ENCODE measurements at places on chromosomes 11 and 22.
A peak's percentile ranks its signal among the peaks of the same experiment; 100 is the strongest.

- no peak for DNase-seq
Measured at GRCh38 chr11:36619502-36619901, 21.5 kb upstream of the RAG2 start.

DNA sequence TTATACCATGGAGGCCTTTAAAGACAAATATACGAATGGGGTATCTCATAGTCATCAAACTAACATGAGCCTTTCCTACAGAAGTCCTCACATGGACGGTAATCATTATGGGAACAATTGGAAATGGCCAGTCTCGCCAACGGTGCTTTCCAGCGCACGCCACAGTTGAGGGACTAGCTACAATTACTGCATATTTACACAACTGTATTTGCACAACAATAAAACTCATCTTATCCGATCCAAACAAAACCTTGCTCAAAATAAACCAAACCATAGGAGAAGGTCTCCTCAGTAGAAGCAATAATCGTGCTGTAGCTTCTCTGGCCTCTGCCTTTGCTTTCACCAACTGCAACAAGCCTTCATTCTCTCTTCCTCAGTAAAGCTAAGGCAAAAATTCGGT, 5.9 kb downstream of the CADM1 start:
- peak; percentile 85 for DNase-seq

DNA sequence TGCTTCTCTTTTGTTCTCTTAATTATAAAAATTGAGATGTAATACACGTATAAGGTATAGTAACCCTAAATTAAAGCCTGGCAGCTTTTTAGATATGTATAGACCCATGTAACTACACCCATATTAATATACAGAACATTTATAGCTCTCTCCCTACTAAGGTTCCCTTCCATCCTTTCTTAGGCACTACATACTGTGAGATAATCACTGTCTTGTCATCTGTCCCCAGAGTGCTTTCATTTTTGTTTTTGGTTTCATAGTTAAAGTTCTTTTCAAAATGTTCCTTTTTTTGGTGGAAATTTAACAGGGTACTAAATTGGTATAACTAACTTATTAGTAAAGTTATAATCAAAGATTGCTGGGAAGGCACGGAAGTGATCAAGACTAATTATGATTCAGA, 49.2 kb downstream of the MTMR3 start:
- no peak for DNase-seq

DNA sequence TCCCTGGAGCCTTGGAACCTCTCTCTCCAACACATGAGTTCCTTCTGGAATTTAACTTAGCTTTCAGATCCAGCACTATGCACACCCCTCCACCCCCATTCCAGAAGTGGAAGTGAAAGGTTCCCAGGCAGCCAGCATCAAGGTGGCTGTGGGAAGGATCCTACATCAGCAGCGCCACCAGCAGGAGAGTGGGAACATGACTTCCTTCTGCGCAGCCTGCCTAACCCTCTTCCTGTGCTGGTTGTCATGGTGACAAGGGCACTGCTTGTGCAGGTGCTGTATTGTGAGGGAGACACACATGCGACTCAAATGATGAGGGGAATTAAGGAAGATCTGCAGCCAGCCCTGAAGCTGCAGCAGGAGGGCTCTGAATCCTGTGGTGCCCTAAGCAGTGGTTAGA, 904.5 kb upstream of the API5 start:
- peak; percentile 1 for DNase-seq

DNA sequence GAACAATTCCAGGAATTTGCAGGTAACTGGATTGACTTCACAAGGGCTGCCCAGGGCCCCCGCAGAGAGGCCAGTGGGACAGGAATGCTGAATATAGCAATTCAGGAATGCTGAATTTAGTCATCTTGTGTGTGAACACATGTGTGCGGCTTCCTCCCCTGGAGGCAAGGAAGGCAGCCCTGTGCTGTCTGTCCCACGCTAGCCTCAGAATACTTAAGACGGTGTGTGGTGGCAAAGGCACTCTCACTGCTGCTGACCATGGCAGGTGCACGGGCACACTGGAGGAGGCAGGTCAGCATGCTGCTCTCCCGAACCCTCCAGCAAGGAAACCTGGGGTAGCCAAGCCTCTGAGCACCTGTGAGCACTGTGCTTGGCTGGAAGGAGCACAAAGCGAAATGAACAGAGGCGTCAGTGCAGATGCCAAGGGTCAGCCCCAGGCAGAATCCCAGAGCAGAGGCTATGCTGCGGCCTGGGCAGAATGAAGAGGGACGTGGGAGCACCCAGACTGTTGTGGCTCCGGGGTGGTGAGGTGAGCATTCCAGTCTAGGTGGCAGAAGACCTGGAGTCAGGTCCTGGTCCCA, 2.7 kb downstream of the GNAZ start:
- DNase-seq, result no peak

- no peak for DNase-seq
Measured at GRCh38 chr22:24233235-24233634, 11.6 kb downstream of the GGT5 start.

DNA sequence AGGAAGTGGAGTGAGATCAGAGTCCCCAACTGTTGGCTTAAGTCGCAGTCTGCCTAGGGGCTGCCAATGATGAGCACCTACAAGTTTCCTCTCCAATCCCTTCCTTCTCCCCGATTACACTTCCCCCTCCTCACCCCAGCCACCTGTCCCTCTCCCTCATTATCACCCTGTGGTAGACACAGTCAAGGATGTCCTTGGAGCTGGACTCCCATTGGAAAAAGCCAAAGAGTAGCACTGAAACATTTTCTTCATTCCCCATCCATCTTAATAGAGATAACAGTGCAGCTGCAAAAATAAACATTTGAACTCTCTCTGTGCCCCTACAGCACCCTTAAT, 146.2 kb downstream of the DBX1 start:
- no peak for DNase-seq

GRCh38 chr11:134557571-134558257, 145.7 kb upstream of the B3GAT1 start:
- DNase-seq, result no peak

- DNase-seq, result no peak
Measured at GRCh38 chr11:115778928-115779650, 274.9 kb upstream of the CADM1 start.

GRCh38 chr22:23193196-23193827, 13.0 kb downstream of the BCR start:
- no peak for DNase-seq

DNA sequence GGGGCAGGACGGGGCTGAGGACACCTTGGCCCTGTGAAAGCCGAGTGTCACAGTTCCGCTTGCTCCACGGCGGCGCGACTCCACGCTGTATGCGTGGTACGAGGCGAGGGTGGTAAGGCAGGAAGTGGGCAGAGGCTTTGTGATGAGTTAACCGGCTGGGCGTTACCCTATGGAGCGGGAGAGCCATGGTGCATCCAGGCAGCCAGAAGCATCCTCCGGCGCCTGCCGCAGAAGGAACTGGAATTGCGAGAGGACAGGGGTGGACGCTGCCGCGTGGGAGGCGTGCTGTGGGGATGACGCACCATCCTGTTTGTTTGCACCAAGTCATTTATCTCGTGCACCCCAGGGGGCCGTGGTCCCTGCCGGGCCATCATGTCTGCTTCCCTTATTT, 643.9 kb downstream of the BRD1 start:
- no peak for DNase-seq

DNA sequence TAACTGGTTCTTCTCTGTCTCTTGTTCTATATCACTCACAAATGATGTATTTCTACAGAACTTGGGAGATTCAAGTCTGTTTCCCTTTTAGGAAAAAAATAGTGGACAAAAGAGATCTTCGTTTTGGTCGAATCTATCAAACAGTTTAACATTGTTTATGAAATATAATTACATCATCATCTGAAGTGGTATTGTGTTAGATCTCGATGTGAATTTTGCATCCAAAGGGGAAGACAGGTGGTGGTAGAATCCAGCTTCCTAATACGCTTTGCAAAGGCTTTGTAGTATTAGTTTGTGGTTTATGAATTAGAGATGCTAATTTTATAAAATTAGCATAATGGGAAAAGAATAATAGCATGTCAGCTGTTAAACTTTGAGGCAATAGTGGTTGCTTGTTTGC, 3.4 kb downstream of the SIK2 start:
- peak; percentile 18 for DNase-seq

GRCh38 chr22:25666308-25666707, 75.7 kb upstream of the MYO18B start:
- DNase-seq, result no peak

DNA sequence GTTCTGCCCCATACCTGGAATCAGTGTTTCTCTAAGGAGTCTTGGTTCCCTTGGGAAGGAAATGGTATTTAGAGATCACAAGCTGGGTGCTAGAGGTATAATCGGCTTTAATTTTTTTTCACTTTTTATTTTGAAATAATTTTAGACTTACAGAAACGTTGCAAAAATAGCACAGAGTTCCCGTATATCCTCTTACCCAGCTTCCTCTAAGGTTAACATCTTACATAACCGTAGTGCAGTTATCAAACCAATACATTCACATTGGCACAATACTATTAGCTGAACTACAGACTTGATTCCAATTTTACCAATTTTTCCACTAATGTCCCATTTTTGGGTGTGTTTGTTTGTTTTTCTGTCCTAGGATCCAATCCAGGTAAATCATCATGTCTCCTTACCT, 63.8 kb downstream of the RBX1 start:
- DNase-seq, result no peak

GRCh38 chr11:118366287-118366686, 6.9 kb downstream of the UBE4A start:
- DNase-seq, result no peak

- no peak for DNase-seq
Measured at GRCh38 chr11:78349624-78350023, 68.0 kb downstream of the GAB2 start.

- no peak for DNase-seq
Measured at GRCh38 chr11:117521974-117522373, 194.3 kb downstream of the CEP164 start.

DNA sequence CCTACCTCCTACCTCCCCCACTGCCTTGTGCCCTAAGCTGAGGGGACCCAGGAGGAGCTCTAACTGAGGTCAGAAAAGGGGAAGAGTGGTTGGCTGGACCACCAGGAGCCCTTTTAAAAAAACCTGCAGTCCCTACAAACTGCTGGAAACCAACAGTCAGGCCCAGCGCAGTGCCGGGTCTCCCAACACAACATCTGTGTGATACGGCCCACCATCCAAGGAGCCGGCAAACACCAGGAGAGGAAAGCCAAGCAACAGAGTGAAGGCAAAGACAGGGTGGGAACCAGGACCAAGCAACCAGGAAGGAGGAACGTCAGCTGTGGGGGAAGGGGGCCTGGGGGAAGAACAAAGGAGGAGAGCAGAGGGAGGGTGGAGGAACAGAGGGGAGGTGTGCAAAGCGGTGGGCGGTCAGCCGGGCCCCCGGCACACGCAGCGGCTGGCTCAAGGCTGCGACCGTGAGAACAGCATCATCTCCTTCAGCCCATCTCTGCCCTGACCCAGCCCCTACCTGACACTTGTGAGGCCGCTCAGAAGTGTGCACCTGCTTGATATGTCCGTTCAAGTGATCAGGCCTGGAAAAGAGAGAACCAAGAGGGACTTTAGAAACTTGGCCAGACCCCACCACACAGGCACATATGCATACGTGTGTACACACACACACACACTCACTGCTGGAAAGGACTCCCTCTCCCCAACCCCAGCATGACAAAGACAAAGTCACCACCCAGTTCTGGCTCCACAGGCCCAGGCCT, 3.6 kb downstream of the PATZ1 start:
- no peak for DNase-seq

DNA sequence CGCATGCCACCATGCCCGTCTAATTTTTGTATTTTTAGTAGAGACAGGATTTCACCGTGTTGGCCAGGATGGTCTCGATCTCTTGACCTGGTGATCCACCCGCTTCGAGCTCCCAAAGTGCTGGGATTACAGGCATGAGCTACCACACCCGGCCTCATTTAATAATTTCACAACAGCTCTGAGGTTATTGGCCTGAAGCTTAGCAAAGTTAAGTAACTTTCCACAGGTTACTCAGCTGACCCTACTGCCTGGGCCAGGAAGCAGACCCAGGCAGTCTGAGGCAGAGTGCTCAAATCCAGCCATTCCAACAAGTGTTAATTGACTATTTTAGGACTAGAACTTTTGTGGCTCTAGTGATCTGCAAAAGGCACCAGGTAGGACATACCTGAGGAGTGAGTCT, 52.2 kb upstream of the L3MBTL2 start:
- DNase-seq, result no peak

DNA sequence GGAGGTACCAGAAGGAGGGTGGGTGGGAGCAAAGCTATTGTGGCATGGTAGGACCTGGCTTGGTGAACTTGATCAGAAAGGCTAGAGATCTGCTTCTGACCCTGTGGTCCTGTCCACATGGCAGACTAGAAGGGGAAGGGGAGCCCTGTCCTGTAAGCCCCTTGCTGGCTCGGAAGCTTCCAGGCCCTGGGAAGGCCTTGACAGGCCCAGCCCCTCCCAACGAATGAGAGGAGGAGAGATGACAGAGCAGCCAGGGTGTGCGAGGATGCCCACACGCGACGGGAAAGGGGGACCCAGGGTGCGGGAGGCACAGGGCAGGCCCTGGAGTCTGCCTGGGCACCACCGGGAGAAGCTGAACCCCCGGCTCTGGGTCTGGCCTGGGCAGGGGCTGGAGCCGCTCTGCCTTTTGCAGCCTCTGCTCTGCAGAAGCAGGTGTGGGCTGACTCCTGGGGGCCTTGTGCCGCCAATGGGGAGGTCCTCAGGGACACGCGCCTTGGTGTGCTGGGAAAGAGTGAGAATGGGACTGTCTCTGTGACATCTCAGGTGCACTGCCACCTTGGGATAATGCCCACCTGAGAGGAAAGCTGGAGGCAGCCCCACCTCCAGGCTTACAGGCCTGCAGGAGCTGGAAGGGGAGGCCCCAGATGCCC, 1447.5 kb downstream of the BRD1 start:
- DNase-seq, result no peak

GRCh38 chr11:133381761-133382130, 150.6 kb downstream of the OPCML start:
- no peak for DNase-seq

DNA sequence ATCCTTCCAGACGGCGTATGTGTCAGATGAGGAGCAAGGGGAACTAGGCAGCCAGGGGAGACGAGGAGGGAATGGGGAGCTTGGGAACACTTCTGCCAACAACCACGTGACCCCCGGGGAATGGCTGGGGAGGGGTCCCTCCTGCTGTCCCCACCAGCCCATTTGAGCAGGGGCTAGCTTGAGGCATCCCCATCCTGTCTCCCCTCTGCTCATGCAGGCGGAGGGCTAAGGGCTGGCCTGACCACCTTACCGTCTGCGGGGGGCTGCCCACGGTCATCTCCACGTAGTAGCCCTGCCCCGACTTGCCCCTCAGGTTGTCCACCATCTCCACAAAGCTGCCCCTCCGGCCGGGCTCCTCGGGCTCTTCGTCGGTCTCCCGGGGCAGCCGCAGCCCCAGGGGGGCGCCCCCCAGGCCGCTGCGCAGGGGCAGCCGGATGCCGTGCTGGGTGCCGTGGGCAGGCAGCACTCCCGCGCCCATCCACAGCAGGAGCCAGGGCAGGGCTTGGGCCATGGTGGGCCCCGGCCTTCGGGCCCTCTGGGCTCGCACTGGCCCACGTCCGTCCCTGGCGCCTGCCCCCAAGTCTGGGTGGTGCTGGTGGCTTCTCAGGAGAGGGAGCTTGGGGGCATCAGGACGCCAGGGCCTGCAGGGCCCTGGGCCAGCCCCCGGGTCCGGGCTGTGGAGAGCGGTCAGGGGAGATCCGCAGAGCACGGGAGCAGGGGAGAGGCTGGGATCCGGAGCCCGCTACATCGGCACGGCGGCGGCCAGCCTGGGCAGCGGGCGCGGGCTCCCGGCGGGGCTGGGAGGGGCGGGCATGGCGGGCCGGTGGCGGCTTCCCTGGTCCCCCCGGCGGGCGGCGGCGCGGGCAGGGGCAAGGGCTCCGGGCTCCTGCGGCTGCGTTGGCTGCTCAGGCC, 515 bp downstream of the BACE1 start:
- DNase-seq, result no peak

- DNase-seq, result peak; percentile 11
Measured at GRCh38 chr22:21807544-21808529, 59.6 kb downstream of the MAPK1 start.

Measured in NCI-H2029 (cell line).